ENCODE measurements at places on chromosomes 3 and 15.

DNA sequence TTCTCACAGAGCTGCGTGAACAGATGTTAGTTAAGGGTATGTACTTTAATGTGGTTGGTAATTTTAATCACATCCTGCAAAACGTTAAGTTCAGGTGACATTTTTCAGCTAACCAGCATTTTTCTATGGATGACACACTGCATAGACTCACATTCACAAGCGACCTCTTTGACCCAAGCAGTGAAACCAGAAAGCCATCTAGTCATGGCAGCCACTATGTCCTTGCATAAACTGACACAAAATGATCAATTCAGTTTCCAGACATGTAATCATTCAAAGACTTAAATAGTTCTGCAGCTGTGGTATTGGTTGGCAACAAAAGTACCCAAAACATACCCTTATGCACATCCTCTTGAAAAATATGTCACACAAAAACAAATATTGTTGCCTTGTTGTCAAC is 7.4 kb upstream of the CAPN7 start:
- DNase-seq: no peak

DNA sequence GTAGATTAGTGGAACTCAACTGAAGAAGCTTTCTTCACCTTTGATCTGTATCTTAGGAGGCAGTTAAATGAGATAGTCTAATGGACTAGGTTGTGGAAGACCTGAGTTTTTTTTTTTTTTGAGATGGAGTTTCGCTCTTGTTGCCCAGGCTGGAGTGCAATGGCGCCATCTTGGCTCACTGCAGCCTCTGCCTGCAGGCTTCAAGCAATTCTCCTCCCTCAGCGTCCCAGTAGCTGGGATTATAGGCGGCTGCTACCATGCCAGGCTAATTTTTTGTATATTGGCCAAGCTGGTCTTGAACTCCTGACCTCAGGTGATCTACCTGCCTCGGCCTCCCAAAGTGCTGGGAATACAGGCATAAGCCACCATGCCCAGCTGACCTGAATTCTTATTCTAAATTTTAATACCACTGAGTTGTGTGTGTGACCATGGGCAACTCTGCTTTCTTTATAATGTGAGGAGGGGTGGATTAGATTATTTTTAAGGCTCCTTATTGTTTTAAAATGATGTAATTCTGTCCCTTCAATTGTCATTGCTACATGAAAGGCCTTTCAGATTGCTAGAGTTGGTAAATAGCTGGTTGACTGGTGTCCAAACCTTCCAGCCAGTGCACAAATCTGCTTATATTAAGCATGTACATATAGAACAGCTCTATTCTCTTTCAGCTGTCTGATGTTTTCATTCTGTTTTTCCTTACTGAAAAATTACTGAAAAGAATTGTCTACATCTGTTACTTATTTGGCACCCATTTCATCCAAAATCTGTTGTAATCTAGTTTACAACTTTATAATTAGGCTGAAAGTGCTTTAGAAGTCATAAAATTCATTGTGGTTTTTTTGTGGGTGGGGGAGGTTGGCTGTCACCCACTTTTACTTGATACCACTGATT is 2.3 kb downstream of the LNP1 start:
- no peak for DNase-seq

GRCh38 chr15:84081391-84082168 is 154.0 kb upstream of the GOLGA6L4 start:
- DNase-seq: no peak

- no peak for DNase-seq
Observed at GRCh38 chr3:144011251-144011799, 39.7 kb downstream of the DIPK2A start.

GRCh38 chr3:9399746-9400145 is 2.3 kb downstream of the SETD5 start:
- no peak for DNase-seq

DNA sequence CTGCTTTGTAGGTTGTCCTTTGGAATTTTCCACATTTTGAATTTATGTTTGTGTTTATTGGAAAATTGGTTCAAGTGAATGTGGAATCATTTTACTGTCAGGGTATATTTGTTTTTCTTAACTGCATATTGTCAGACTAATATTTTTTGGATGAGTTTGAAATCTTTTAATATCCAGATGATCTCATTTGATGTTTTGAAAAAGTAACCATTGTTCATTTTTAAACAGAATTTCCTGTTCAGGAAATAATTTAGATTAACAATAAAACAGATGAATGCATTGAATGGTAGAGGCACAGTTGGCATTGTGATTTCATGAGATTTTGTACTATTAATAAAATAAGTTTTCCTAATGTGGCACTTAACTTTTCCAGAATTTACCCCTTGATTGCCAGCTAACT is 15.5 kb downstream of the TRAK1 start:
- DNase-seq: no peak

DNA sequence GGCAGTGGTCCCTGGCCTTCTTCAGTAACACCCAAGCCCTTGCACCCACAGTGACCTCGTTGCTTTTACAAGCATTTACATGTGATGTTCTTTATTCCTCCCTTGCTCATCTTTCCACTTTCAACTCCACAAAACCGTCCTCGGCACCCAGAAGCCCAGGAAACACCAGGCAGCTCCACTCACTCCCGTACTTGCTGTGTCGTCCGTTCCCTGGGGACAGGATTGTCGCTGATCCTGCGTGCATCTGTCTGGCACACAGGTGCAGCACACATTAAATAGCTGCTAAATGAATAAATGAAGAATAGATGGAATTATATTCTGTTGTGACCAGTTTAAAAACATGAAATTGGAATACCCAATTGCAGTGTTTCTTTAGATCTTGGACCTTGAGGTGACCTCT is 119.6 kb downstream of the PGPEP1L start:
- no peak for DNase-seq

DNA sequence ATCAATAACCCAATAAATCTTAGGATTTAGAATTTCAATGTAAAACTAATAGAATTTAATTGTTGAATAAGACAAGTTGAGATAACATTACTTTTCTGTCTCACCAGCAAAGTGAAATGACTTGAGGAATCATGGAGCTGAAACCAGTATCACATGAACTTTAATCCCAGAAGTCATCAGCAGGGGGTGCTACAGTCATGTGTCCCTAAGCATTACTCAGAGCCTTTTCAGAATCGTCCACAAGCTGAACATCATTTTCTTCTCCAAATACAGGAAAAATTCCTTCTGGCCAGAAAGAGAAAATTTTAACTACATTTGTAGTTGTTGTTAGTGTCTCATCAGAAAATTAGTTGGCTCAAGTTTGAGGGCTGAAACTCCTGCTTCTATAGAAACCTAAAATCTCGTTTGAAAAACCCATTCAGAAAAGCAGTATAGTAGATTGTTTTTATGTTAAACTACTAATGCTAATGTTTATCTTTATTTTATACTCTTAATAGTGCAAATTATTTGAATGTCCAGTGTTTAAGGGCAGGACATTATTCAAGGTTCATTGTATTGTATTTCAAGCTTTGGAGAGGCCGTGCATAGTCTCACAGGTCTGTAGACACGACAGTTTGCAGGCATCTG is 384.1 kb downstream of the PLOD2 start:
- DNase-seq: no peak

DNA sequence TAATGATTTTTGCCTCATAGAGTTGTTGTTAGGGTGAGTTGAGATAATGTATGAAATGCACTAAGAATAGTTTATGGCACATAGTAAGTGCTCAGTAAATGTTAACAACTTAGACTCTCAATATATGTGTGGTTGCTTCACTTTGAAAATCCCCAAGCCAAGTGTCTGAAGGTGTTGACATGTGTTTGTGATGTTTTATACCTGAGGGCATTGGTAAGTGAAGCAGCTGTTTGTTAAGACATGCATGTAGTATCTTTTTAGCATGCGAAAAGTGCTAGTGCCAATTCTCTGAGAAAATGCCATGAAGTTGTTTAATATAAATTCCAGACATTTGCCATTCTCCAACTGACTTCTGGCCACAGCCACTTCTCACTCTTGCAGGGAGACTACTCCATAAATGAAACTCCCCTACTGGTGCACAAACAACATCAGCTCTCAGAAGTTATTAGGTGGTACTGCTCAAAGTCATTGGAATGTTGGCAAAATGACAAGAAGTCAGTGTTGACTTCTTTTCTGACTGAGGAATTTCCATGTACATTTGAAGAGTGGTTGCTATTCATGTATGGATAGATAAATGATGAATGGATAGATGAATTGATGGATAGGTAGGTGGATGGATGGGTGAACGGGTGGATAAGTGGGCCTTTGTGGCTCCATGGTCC is 103.6 kb upstream of the NUDT16 start:
- DNase-seq: no peak

All from stimulated activated CD4-positive, alpha-beta T cell treated with anti-CD3 and anti-CD28 coated beads, Interleukin-1b, Interleukin-23, amount 100 ng/mL, for 1 hour (primary cell).